ENCODE measurements at places on chromosomes 12 and 14.

- DNase-seq = no peak
Measured at GRCh38 chr12:3129301-3130056, 52.3 kb downstream of the TSPAN9 start.

DNA sequence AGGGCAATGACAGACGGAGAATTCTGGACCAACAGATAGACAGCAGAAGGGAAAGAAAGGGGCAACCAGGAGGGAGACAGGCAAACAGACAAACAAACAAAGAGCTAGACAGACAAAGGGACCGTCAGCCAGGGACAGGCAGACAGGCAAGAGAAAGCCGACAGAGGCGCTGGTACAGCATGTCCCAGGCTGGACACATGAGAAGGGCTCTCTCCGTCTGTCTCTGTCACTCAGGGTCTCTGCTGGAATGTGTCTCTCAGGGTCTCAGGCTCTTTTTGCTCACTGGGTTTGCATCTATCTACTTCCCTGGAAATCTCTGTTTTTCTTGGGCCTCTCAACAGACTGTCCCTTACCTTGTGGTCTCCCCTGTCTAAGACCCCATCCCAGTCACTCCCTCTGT lies 8.2 kb upstream of the SMUG1 start:
- DNase-seq = no peak

- no peak for DNase-seq
Measured at GRCh38 chr14:62694075-62694474, 351.2 kb downstream of the KCNH5 start.

DNA sequence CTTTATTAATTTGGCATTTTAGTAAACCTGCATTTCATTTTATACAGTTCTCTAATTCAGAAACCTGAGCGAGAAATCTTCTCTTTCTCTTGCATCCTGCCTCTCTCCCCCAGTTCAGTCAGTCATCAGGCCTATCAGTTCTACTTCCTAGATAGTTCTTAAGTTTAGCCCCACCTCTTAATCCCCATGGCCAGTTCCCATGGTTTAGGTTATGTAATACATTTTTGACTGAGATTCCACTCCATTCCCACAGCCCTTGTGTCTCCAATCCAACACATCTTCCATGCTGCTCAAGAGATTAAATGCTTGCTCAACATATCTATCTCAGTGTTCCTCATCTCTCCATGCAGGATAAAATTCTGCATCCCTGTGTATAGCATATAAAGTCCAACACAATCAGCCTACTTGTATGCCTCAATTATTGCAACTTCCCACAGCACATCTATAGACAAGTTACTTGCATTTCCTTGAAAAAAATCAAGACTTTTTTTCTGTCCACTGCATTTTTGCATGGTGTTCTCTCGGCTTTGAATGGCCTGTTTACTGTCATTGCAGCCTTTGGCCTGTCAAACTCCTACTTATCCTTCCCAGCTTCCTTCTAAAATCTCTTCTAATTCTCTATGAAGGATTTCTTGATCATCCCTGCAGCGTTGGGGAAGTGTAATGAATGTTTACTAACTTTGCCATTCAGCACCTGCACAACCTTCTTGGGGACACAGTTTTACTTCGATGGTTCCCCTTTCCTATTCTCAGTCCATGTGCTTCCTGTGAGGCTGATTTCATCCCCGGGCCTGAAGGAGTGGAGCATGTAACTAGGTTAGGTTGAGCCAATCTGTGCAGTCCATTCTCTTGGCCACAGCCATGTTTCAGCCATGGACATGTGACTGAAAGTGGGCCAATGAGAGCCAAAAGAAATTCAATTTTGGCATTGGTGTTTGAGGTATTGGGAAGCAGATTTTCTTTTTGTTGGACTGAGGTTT lies 80.8 kb downstream of the DACT1 start:
- no peak for DNase-seq

- DNase-seq = no peak
Measured at GRCh38 chr14:80216818-80217217, 5.5 kb upstream of the DIO2 start.

DNA sequence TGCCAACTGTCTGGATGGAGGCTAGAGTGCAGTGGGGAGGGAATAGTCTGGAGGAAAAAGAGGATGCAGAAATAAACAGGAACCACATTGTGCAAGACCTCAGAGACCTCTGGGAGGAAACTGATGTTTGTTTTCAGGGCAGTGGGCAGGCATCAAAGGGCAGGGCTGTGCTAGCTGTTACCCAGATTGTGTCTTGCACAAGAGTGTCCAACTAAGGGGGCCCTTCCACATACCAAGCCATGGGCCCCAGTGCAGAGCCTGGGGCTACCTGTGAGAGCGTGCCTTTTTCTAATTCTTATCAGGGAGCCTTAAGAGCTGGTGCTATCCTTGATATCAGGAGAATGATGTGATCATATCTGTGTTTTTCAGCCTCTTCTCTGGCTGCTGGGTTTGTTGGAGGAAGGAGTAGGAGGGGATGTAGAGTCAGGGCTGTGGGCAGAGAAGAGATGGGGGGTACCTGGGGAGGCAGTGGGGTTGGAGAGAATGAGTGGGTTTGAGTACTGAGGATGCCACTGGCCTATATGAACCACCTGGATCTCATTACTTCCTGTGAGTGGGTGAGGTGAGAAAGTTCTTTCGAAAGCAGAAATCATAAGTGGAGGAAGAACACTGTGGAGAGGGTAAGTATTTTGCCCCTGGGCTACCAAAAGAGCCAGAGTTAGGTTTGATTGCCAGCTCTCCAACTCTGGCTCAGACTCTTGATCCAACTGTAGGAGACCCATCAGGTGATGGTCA lies 259.2 kb upstream of the CRY1 start:
- DNase-seq = no peak

DNA sequence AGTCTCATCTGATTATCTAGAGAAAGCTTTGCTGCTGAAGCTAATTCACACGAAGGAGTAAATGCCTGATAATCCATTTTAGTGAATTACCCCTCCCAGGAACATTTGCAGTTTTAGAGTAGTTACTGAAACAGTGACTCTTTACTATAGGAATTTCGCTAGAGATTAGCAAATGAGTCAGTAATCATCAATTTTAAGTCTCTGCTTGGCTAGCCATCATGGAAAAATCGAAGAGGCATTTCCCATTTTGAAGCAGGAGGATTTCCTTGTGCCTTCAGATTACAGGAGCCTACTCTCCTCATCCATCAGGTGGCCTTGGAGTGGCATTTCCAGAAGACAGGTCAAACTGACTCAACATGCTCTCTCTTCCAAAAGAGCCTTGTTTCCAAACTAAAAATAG lies 154.5 kb downstream of the EGLN3 start:
- no peak for DNase-seq

DNA sequence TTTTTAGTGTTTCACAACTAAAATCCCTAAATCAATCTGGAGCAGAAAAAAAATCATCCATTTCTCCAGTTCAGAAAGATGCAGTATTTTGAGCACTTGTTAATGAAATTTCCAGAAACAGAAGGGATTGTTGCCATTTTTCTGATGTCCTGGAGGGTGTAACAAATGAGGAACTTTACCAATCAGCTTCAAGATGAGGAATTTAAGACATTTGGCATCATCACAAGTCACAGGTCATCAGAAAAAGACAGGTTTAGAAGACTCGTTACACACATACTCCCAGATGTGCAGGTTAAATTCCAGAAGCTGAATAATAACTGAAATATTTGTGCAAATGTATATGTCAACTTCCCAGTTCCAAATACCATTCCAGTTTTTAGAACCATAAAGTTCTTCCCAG lies 482 bp upstream of the PSMC1 start:
- no peak for DNase-seq

- no peak for DNase-seq
Measured at GRCh38 chr14:104146651-104147345, 8.4 kb downstream of the KIF26A start.

DNA sequence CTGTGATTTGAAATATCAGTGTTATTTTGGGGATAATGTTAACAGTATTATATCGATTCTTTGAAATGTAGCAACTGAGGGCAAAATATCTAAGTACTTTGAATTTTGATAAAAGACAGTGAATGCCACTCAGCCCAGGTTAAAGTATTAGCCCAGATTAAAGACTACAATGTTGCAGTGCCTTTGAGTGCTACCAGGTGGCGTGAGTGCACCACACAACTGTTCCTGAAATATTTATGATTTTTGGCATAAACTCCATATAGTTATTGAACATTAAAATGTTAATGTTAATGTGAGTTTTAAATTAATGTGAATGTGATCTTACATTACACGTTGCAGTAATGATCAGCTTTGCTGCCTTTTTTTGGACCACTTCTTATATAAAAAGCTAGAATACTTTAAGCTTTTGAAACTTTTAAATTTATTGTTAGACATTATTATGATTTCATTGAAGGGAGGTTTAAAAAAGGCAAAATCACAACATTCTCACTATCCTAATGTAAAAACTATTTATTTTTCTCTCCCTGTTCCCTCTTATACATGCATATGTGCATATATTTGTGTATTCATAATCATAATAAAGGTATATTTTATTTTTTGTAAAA lies 22.5 kb downstream of the MRPS35 start:
- peak; percentile 55 for DNase-seq

All from eye (tissue), 1 donor.